Activated CD4-positive, alpha-beta T cell treated with anti-CD3 and anti-CD28 coated beads for 36 hours (primary cell): ENCODE measurements at places on chromosomes 1 and 21. TPM values are rescaled to one million over a fixed set of nuclear protein-coding genes. Genes with fewer than 3 reads are reported as not detected.

The DOP1B gene
- 19.0 TPM for total RNA-seq

The ST6GALNAC3 gene
- 1.1 TPM for total RNA-seq

The OR2L3 gene
- not detected for total RNA-seq

The CD1B gene
- total RNA-seq = not detected

The HSD3B1 gene
- total RNA-seq = not detected

DNA sequence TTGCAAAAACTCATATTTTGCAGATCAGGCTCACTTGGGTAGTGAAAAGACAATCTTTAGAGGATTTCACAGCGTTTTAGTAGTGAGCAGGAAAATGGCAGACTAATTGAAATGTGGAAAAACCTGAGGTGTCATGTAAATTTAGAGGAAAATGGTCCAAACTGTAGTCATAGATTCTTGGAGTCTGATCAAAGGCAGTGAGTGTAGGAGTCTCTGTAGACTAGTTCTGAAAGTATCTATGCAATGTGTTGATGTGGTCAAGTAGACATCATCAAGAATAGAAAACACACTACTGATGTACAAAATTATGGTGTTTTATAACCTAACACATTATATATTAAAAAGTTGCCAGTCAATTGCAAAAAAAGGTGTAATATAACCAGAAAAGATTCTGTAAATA is 143.2 kb upstream of the C1orf105 start:
- no peak for DNase-seq

GRCh38 chr1:22288593-22289241 is 145.8 kb upstream of the WNT4 start:
- no peak for DNase-seq

DNA sequence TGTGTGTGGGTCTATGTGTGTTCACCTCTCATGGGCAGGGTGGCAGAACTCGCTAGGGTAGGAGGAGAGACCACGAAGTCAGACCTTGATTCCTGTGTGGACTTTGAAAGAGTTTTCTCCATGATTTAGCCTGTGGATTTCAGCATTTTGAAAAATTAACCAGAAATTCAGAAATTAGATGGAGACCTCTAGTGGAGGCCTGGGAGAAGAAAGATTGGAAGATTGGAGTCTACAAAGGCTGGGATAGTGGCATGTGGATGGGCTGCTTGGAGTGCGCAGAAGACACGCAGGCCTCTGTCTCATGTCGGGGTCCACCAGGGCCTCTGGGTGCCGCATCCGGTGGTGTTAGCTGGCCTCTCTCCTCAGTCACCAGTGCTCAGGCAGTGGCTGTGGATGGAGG is 18.9 kb upstream of the IGSF5 start:
- DNase-seq = no peak

GRCh38 chr1:1440262-1441001 is 4.9 kb downstream of the VWA1 start:
- DNase-seq = no peak

GRCh38 chr1:216535059-216535458 is 111.8 kb upstream of the USH2A start:
- DNase-seq = no peak

DNA sequence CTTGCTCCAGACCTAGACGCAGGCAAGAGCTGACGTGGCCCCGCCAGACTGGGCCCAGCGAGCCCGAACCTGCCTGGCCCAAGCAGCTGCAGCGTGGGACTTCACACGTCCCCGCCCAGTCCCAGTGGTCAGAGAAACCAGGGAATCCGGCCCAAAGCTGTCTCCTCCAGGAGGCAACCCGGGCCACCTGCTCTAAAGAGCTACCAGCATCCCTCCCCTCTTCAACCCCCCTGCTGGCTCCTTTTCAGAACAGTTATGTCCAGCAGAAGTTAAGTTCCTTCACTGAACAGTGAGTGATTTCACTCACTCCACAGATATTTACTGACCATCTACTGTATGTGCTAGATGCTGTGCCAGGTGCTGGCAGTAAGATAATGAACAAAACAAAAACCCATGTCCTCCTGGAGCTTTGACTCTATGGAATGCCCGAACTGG is 2.1 kb upstream of the EFNA1 start:
- no peak for DNase-seq

GRCh38 chr21:14527696-14528652 is 18.1 kb downstream of the SAMSN1 start:
- DNase-seq = no peak

DNA sequence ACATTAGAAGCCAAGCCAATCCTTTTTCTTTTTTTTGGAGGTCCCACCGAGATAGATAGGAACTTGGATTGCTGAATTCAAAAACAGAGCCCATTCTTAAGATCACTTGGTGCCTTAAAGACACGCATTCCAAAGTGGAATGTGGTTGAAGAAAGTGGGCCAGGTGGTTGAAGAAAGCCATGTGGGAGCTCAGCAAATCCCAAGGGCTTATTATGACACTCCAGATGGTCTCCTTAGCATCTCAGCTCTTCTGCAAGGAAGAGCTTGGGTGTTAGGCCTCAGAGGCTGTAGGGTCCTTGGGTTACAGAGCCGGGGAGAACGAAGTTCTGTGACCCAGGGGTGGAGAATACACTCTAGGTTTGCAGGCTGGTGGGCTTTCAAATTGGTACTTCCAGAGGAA is 13.5 kb downstream of the TOR3A start:
- DNase-seq = no peak

- DNase-seq = no peak
These were observed 13.9 kb downstream of the HYI start for GRCh38 chr1:43439781-43440180.

- DNase-seq = peak; percentile 11
These were observed 39.3 kb downstream of the MAGI3 start for GRCh38 chr1:113429461-113430153.
